ENCODE measurements at places on chromosomes 11 and 22.

- DNase-seq: no peak
Observed at GRCh38 chr11:118282606-118283005, 18.5 kb upstream of the MPZL2 start.

GRCh38 chr22:19691721-19692341, 22.5 kb upstream of the SEPTIN5 start:
- DNase-seq: peak; percentile 81

GRCh38 chr22:47572443-47572842, 810.0 kb downstream of the TBC1D22A start:
- no peak for DNase-seq

- no peak for DNase-seq
Observed at GRCh38 chr11:134543645-134544044, 131.6 kb upstream of the B3GAT1 start.

DNA sequence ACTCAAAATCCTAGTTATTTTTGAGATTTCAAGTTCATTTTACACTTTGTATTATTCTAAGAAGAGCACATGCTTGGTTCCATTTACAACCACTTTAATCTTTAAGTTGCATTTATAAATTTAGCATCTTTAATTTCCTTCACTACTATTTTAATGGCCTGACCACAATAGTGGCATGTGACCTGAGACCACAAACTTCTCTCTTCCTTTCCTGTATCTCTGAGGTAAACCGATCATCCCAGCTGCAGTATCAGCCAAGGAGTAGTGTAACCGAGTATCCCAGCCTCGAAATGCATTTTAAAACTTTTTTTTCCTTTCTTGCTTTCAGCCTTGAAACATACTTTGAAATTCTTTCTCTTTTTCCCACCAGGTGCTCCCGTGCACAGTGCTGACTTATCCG, 28.7 kb upstream of the CBX6 start:
- DNase-seq: no peak

GRCh38 chr11:33622186-33622585, 78.4 kb downstream of the C11orf91 start:
- DNase-seq: no peak

GRCh38 chr11:102343809-102344208, 3.2 kb upstream of the BIRC2 start:
- DNase-seq: no peak

- no peak for DNase-seq
Observed at GRCh38 chr11:24833573-24833972, 336.7 kb downstream of the LUZP2 start.

GRCh38 chr11:6404342-6405051, 14.2 kb downstream of the SMPD1 start:
- no peak for DNase-seq

GRCh38 chr11:47778878-47779483, 11.8 kb upstream of the FNBP4 start:
- no peak for DNase-seq

- DNase-seq: peak; percentile 31
Observed at GRCh38 chr11:114059984-114060391, 477 bp downstream of the ZBTB16 start.

DNA sequence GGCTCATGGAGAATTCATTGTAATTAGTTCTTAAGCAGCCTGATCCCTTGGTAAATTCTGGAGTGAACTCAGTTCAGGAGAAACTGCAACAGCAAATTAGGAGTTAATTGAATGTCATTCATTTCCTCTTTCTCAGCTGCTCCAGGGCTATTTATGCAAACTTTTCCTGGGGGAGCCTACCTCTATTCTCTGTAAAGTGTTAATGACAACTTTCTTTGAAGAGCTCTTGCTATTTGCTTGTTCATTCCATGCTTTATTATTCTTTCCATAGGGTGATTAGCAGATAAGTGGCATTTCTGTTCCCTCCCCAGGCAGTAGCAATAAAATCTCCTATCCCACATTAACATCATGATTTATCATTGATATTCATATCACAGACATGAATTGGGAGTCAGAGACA, 267.6 kb upstream of the DDI1 start:
- DNase-seq: no peak

GRCh38 chr11:46235777-46236688, 41.4 kb upstream of the CREB3L1 start:
- DNase-seq: no peak

DNA sequence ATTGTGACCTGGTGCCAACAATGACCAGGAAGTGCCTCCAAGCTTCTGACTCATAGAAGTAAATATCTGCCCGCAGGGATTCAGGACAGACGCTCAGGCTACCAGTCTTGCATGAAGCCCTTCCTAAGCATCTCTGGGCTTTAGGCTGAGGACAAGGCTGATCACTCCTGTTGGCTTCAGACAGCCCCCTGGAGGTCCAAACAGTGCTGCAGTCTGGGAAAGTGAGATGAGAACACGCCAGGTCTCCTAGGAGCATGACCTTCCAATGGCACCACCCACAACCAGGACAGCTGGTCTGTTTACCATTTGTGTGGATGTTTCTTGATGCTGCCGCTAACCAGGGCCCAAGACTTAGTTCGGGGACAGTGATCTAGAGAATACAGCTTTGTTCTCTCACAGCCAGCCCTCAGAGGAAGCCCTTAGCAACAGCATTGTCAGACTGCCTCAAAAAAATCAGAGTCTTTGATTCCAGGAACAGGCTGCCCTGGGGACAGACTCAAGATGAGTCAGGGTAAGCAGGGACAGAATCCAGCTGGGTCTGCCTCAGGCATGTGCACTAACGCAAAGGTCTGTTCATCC, 111.2 kb downstream of the ZNF280B start:
- peak; percentile 69 for DNase-seq

- DNase-seq: no peak
Observed at GRCh38 chr11:94553938-94554337, 10.2 kb downstream of the FUT4 start.

All from urothelium cell line (cell line).